Liver (tissue), 10 donors: ENCODE measurements at places on chromosomes 6 and 20.

GRCh38 chr6:145963216-145964068, 716 bp downstream of the SHPRH start:
- H3K4me3 ChIP-seq = peak overlapping the region; percentile 78
- H3K27me3 ChIP-seq = no peaks in the 10 kb centered on the region
- peak overlapping the region; percentile 89 for H3K27ac ChIP-seq
- no peaks in the 10 kb centered on the region for H3K36me3 ChIP-seq

DNA sequence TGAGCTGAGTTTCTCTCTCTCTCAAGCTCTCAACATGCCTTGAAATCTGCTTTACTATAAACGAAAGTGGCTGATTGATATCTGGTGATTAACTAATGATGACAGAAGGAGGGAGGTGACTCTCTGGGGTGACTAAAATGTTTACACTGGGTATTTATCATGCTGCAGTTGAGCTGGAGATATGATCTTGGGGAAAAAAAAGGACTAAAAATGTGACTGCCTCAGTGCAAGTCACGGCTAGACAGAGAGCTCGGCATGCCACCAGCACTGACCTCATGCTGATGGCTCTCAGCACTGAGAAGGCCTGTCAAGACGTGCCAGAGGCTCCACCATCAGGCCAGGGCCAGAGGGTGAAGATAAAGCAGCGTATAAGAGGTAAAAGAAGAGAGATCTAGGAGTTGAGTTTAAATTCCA, 103.1 kb upstream of the SPACA1 start:
- DNase-seq = no peak
- H3K27me3 ChIP-seq = no peaks in the 10 kb centered on the region
- H3K4me1 ChIP-seq = no peaks in the 10 kb centered on the region
- no peak overlapping the region for H3K27ac ChIP-seq

DNA sequence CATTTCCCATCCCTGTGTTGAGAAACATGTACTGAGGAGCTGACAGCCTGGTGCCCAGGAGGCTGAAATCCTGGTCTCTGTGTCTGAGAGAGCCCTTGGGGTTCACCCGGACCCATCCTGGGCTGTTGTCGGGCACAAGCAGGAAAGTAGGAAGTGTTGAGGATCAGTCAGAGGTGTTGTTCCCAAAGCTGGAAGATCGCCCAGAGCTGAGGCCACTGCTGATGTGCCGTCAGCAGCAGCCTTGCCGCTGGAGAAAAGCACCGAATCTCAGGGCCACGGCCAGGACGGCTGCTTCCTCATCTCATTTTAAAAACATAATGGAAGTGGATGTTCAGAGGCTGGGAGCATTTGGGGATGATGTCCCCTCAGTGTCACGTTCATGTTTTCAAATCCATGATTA, 218.5 kb downstream of the UST start:
- H3K36me3 ChIP-seq = no peaks in the 10 kb centered on the region
- H3K4me3 ChIP-seq = no peak overlapping the region
- no peak for DNase-seq
- no peaks in the 10 kb centered on the region for H3K4me1 ChIP-seq
- H3K27ac ChIP-seq = no peak overlapping the region

- peaks cover 36% of the 10 kb centered on the region for H3K4me1 ChIP-seq
- no peak for DNase-seq
- H3K36me3 ChIP-seq = no peaks in the 10 kb centered on the region
- no peaks in the 10 kb centered on the region for H3K27me3 ChIP-seq
- no peak overlapping the region for H3K4me3 ChIP-seq
Observed at GRCh38 chr6:6721606-6722005, 133.1 kb downstream of the LY86 start.

- H3K27me3 ChIP-seq = no peaks in the 10 kb centered on the region
- peaks cover 1% of the 10 kb centered on the region for H3K4me1 ChIP-seq
- H3K4me3 ChIP-seq = no peak overlapping the region
- H3K36me3 ChIP-seq = peaks cover 25% of the 10 kb centered on the region
Observed at GRCh38 chr6:116106146-116106545, 5.5 kb downstream of the NT5DC1 start.

- H3K36me3 ChIP-seq = no peaks in the 10 kb centered on the region
- DNase-seq = peak; percentile 34
- H3K27ac ChIP-seq = peak overlapping the region; percentile 48
- peak overlapping the region; percentile 69 for H3K4me3 ChIP-seq
- no peaks in the 10 kb centered on the region for H3K4me1 ChIP-seq
Observed at GRCh38 chr6:70413992-70414494, 735 bp downstream of the FAM135A start.

GRCh38 chr20:22001886-22002285, 296.4 kb downstream of the PAX1 start:
- DNase-seq = no peak
- H3K36me3 ChIP-seq = no peaks in the 10 kb centered on the region
- H3K4me1 ChIP-seq = no peaks in the 10 kb centered on the region
- H3K27ac ChIP-seq = no peak overlapping the region
- H3K27me3 ChIP-seq = no peaks in the 10 kb centered on the region
- H3K4me3 ChIP-seq = no peak overlapping the region

- peak; percentile 24 for DNase-seq
- H3K4me1 ChIP-seq = no peaks in the 10 kb centered on the region
- H3K4me3 ChIP-seq = no peak overlapping the region
- no peaks in the 10 kb centered on the region for H3K36me3 ChIP-seq
- no peak overlapping the region for H3K27ac ChIP-seq
- peaks cover 2% of the 10 kb centered on the region for H3K27me3 ChIP-seq
Observed at GRCh38 chr20:24605937-24606455, 136.6 kb downstream of the SYNDIG1 start.

GRCh38 chr6:120478650-120479049, 855.6 kb downstream of the TBC1D32 start:
- no peak overlapping the region for H3K27ac ChIP-seq
- H3K4me1 ChIP-seq = no peaks in the 10 kb centered on the region
- no peak overlapping the region for H3K4me3 ChIP-seq
- no peaks in the 10 kb centered on the region for H3K36me3 ChIP-seq

DNA sequence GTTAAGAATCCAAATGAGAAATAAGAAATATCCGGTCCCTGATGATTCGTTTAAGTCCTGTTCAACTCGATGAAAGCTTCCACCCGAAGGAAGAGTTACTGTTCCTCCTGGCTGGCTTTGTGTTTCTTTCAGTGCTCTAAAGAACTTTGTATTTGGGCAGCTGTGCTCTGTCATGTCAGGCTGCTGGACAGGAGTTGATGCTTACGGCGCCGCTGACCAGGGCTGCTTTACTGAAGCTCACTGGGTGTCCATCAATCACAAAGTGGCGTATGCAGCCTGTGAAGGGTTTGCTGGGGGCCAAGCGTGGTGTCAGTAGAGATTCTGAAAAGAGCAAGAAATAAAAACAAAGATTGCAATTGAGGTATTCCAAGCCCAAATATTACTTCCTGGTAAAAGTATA, 21.9 kb downstream of the FAM229B start:
- no peaks in the 10 kb centered on the region for H3K4me1 ChIP-seq
- H3K36me3 ChIP-seq = no peaks in the 10 kb centered on the region
- DNase-seq = no peak
- H3K27ac ChIP-seq = no peak overlapping the region
- H3K4me3 ChIP-seq = no peak overlapping the region
- no peaks in the 10 kb centered on the region for H3K27me3 ChIP-seq

- peaks cover 15% of the 10 kb centered on the region for H3K4me1 ChIP-seq
- no peaks in the 10 kb centered on the region for H3K27me3 ChIP-seq
- no peak overlapping the region for H3K4me3 ChIP-seq
- H3K36me3 ChIP-seq = no peaks in the 10 kb centered on the region
- no peak for DNase-seq
Observed at GRCh38 chr6:53648184-53648943, 17.2 kb downstream of the KLHL31 start.

DNA sequence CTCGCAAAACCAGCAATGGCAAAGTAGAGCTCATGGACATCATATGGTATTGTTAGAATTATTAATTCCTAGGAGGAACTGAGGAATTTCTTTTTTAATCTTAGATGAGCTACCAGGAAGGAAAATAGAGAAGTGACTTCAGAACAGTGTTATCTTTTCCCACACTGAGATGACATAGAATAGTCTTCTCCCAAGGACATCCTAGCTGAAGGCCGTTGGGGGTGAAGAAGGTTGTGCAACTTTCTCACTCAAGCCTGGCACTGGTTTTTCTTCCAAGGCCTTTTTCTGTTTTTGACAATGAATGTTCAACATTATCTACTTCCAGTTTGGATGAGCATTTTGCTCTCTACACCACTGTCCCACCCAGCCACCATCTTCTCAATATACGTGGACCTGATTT, 35.8 kb upstream of the MAS1 start:
- no peak overlapping the region for H3K27ac ChIP-seq
- H3K27me3 ChIP-seq = no peaks in the 10 kb centered on the region
- DNase-seq = no peak
- no peaks in the 10 kb centered on the region for H3K36me3 ChIP-seq
- H3K4me1 ChIP-seq = no peaks in the 10 kb centered on the region
- no peak overlapping the region for H3K4me3 ChIP-seq

GRCh38 chr20:30487947-30488926, 769.2 kb upstream of the DEFB115 start:
- H3K36me3 ChIP-seq = no peaks in the 10 kb centered on the region
- H3K4me1 ChIP-seq = no peaks in the 10 kb centered on the region
- DNase-seq = no peak
- no peak overlapping the region for H3K27ac ChIP-seq
- no peaks in the 10 kb centered on the region for H3K27me3 ChIP-seq

- no peaks in the 10 kb centered on the region for H3K27me3 ChIP-seq
- H3K4me1 ChIP-seq = no peaks in the 10 kb centered on the region
- H3K4me3 ChIP-seq = no peak overlapping the region
- DNase-seq = no peak
Observed at GRCh38 chr20:37669773-37670236, 24.0 kb upstream of the CTNNBL1 start.

- H3K4me1 ChIP-seq = no peaks in the 10 kb centered on the region
- no peaks in the 10 kb centered on the region for H3K36me3 ChIP-seq
- no peak for DNase-seq
- no peak overlapping the region for H3K4me3 ChIP-seq
- no peaks in the 10 kb centered on the region for H3K27me3 ChIP-seq
- H3K27ac ChIP-seq = no peak overlapping the region
Observed at GRCh38 chr20:40698281-40698680, 9.2 kb upstream of the MAFB start.

GRCh38 chr6:168581236-168581635, 140.3 kb downstream of the SMOC2 start:
- no peaks in the 10 kb centered on the region for H3K36me3 ChIP-seq
- no peak for DNase-seq
- no peak overlapping the region for H3K4me3 ChIP-seq
- no peaks in the 10 kb centered on the region for H3K4me1 ChIP-seq
- H3K27me3 ChIP-seq = peaks cover 4% of the 10 kb centered on the region

DNA sequence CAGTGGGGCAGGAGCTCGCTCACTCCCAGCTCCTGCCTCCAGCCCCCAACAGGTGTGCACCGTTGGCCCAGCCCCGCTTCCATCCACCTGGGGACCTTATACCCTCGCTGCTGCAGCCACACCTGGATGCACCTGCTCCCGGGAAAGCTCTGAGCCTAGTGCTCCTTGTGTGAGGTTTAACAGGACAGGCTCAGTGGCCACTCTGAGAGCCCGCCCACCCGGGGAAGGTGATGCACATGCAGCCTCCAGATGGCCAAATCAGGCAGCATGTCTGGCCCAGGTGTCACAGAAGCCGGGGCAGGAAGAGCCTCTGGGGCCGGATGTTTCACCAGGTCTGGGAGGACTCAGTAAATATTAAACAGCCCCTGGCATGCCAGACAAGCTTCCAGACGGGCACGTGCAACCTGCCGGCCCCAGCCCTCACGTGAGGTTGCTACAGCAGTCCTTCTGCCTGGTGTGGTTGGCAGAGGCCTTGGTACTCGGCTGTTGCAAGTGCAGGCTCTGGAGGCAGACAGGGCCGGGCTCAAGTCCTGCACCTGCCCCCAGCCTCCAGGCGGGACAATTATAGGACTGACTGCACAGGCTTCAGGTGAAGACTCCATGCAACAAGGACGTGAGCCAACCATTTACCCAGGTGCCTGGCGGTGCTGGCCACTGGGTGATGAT, 66.9 kb downstream of the RIPOR3 start:
- H3K4me3 ChIP-seq = no peak overlapping the region
- H3K27me3 ChIP-seq = no peaks in the 10 kb centered on the region
- no peak for DNase-seq
- H3K36me3 ChIP-seq = no peaks in the 10 kb centered on the region
- H3K4me1 ChIP-seq = peaks cover 2% of the 10 kb centered on the region
- H3K27ac ChIP-seq = no peak overlapping the region

- H3K4me3 ChIP-seq = no peak overlapping the region
- H3K4me1 ChIP-seq = peaks cover 38% of the 10 kb centered on the region
- H3K27me3 ChIP-seq = no peaks in the 10 kb centered on the region
- no peak for DNase-seq
- H3K36me3 ChIP-seq = peaks cover 4% of the 10 kb centered on the region
- no peak overlapping the region for H3K27ac ChIP-seq
Observed at GRCh38 chr6:142306736-142307135, 4.9 kb downstream of the ADGRG6 start.

- no peak overlapping the region for H3K4me3 ChIP-seq
- no peaks in the 10 kb centered on the region for H3K27me3 ChIP-seq
- no peaks in the 10 kb centered on the region for H3K36me3 ChIP-seq
- H3K27ac ChIP-seq = no peak overlapping the region
Observed at GRCh38 chr20:61105395-61105794, 146.7 kb upstream of the CDH4 start.

DNA sequence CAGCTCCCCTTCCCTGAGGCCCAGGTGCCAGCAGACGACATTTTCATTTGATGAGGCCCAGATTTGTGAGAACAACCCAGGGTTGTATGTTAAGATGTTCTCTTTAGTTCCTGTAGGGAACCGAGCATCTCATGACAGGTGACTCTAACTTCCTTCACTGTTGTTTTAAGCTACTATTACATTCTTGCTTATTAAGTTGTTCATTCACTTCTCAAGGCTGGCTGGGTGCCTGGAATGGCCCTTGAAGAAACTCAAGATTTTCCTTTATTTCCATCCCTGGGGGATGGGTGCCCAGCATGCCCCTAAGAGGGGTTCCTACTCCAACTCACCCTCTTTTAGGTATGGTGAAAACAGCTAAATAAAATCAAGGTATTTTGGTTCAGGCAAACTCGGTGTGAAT, 111.5 kb upstream of the SYNDIG1 start:
- H3K4me1 ChIP-seq = no peaks in the 10 kb centered on the region
- no peaks in the 10 kb centered on the region for H3K27me3 ChIP-seq
- no peak overlapping the region for H3K27ac ChIP-seq
- no peak overlapping the region for H3K4me3 ChIP-seq
- DNase-seq = no peak

GRCh38 chr6:163741743-163742363, 327.3 kb downstream of the QKI start:
- DNase-seq = no peak
- H3K27me3 ChIP-seq = no peaks in the 10 kb centered on the region
- no peaks in the 10 kb centered on the region for H3K4me1 ChIP-seq

DNA sequence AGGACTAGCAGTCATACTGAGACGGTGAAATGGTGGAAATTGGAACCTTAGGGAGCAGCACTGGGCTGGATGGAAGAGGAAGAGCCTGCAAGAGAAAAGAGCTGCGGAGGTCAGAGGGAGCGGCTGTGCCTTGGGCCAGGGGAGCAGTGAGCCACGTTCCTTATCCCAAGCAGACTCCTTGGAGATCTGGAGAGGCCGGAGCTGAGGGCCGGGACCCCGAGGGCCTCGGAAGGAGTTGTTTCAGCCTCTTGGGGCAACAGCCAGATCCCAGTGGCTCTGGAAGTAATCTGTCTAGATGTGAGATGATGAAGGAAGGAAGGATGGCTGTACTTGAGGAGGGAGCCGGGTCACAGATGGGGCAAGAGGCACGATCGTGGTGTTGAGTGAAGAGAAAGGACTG, 16.1 kb downstream of the PCMTD2 start:
- H3K4me1 ChIP-seq = no peaks in the 10 kb centered on the region
- no peak for DNase-seq
- no peak overlapping the region for H3K4me3 ChIP-seq
